ENCODE measurements at places on chromosomes 2 and 18. TPM values are rescaled to one million over a fixed set of nuclear protein-coding genes. Genes with fewer than 3 reads are reported as not detected.

The IL1B gene
- 0.09 TPM for total RNA-seq

The TMEM198 gene
- total RNA-seq = 1.9 TPM

The IL18RAP gene
- total RNA-seq = not detected

The KHK gene
- total RNA-seq = 0.12 TPM

The ELOA2 gene
- not detected for total RNA-seq

The KIF1A gene
- total RNA-seq = under 0.01 TPM

The TMBIM1 gene
- 180 TPM for total RNA-seq

The MTCL1 gene
- total RNA-seq = 18.2 TPM

The CYTIP gene
- total RNA-seq = not detected
